ENCODE measurements at places on chromosomes 6 and 20. TPM values are rescaled to one million over a fixed set of nuclear protein-coding genes. Genes with fewer than 3 reads are reported as not detected.

DNA sequence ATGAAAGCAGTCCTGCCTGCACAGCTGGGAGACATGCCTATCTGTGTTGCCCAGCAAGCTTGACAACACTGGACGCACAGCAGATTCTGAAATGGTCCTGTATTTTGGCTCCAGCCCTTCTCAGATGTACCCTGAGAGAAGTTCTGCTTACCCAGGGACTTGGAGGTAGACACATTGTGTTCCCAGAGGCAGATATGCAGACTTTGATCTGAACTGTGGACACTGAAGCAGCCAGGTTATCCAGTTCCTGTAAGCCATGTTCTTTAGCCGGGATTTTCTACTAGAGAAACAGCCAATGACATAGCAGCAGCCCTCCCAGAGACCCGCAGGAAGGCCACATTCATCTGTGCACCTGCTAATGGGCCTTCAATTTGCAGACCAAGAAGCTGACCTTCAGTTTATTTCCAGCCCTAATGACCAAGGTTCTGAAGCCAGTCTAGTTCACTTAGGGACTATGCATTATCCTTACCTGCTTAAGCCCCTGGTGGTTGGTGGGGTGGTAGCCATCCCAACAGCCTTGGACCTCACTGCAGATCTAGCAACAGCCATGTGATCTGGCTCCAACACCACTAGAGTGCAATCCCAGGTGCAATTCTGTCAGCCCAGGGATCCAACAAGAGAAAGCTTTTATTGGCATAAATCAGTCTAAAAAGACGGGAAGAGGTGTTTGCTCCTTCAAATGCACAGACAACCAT is 134.2 kb downstream of the MEI4 start:
- no peak for DNase-seq

The OXT gene
- not detected for total RNA-seq

GRCh38 chr20:30284281-30284905 is 973.1 kb upstream of the DEFB115 start:
- DNase-seq = no peak

DNA sequence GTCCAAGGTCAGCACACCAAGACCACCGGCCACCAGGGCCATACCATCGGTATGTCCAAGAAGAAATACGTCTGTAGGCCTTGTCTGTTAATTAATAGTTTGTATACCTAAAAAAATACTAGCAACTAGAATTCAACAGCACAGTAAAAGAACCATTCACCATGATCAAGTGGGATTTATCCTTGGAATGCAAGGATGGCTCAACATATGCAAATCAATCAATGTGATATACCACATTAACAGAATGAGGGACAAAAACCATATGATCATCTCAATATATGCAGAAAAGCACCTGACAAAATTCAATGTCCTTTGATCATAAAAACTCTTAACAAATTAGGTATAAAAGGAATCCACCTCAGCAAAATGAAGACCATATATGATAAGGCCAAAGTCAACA is 24.4 kb downstream of the RPP40 start:
- no peak for DNase-seq

GRCh38 chr20:64058536-64058935 is 4.5 kb upstream of the TCEA2 start:
- no peak for DNase-seq

GRCh38 chr6:137892271-137892708 is 25.2 kb downstream of the TNFAIP3 start:
- no peak for DNase-seq

GRCh38 chr20:10639737-10640556 is 33.9 kb downstream of the JAG1 start:
- no peak for DNase-seq

GRCh38 chr6:11439017-11439420 is 98.5 kb upstream of the TMEM170B start:
- no peak for DNase-seq

All from HT-29 (cell line).